Fibroblast of the aortic adventitia (primary cell): ENCODE measurements at places on chromosomes 16 and 17. TPM values are rescaled to one million over a fixed set of nuclear protein-coding genes. Genes with fewer than 3 reads are reported as not detected.

Gene EIF1
- total RNA-seq: 99.7 and 102 TPM in 2 replicates

Gene KCNJ2
- total RNA-seq: 1.4 and 12.7 TPM in 2 replicates

GRCh38 chr16:31215287-31216162 is 1.4 kb downstream of the PYDC1 start:
- DNase-seq: peak; percentile 64

DNA sequence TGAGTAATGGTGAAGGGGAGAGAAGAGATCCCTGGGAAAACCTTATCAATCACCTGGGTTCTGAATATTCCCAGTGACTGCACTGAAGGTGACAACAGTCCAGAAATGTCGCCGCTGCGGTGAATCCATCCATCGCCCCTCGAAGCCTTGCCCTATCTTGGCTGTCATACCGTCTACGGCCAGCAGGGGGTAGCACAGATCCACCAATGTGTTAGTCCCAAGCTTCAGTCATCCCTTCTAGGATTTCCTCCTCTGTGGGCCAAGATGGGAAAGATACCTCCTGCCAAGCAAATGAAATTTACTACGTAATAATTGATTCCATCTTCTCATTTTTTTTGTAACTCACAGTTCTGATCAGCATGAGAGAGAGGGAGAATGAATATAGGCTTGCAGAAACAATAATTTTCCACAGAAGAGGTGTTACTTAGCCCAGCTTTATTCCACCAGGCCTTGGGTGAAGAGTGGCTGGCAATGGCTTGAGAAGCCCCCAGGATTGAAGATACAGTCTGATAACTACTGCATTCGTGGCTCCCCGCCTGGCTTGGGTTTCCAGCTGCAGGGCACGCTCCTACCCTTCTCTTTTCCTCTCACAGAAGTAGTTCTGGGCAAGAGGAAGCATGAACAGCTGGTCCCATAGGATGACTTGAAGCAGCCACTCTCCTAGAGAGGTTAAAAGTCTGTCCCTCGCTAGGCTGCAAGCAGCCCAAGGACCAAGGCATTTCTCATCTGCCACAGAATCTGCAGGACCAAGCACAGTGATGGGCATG is 2.6 kb upstream of the FMNL1 start:
- peak; percentile 90 for DNase-seq

DNA sequence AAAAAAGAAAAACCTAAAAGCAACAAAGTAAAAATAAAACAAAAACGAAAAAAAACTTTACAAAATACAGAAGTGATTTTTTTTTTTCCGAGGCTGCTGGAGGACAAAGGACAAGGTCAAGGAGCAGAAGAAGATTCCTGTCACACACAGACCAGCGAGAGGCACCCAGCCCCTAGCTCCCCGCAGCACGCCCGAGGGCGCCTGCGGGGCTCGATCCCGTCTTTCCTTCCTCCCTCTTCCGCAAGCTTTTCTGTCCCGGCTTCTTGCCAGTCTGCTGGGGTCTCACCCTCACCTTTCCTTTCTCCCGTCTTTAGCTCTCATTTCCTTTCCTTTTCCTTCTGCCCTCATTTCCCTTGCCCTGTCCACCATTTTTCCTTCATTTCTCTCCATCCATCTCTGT is 66.1 kb upstream of the DNAH17 start:
- no peak for DNase-seq

GRCh38 chr17:73013816-73014663 is 78.4 kb downstream of the SLC39A11 start:
- DNase-seq: no peak

Gene IL32
- 7.6 and 7.8 TPM in 2 replicates for total RNA-seq
